ENCODE measurements at places on chromosomes 3 and 15.

GRCh38 chr3:37308247-37308646 is 133.9 kb upstream of the LRRFIP2 start:
- DNase-seq, result no peak

- no peak for DNase-seq
These were observed 8.3 kb upstream of the LMOD3 start for GRCh38 chr3:69130689-69131088.

- no peak for DNase-seq
These were observed 1.1 kb upstream of the PLCH1 start for GRCh38 chr3:155745795-155746550.

DNA sequence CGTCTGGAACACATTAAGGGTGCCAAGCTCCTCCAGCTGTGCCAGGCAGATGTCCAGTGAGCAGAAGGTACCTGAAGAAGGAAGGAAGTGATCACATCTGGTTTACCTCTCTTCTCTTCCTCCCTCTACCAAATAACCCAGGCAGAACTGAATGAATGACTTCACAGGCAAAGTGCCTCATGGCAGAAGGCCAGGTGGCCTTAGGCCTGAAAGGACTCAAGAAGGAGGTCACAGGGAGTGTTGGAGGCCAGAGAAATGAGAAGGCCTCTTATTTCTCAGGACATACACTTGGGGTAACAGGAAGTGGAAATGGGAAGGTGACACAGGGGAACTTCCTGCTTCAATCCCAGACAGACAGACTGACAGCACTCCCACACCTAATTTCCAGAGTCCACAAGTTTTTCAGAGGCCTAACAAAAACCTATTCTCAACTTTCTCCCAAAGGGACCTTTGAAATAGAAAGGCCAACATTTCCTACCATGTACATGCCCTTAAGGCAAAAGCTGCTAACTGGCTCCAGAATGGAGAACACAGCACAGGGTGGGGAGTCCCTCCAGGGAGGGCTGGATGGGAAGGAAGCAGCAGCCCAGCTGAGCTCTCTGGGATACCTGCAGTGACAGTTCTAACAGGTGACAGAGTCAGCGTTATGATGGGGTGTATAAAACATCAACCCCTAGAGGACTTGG is 17.6 kb upstream of the SIN3A start:
- no peak for DNase-seq

- DNase-seq, result no peak
These were observed 40.2 kb downstream of the ATP2B2 start for GRCh38 chr3:10465161-10465560.

DNA sequence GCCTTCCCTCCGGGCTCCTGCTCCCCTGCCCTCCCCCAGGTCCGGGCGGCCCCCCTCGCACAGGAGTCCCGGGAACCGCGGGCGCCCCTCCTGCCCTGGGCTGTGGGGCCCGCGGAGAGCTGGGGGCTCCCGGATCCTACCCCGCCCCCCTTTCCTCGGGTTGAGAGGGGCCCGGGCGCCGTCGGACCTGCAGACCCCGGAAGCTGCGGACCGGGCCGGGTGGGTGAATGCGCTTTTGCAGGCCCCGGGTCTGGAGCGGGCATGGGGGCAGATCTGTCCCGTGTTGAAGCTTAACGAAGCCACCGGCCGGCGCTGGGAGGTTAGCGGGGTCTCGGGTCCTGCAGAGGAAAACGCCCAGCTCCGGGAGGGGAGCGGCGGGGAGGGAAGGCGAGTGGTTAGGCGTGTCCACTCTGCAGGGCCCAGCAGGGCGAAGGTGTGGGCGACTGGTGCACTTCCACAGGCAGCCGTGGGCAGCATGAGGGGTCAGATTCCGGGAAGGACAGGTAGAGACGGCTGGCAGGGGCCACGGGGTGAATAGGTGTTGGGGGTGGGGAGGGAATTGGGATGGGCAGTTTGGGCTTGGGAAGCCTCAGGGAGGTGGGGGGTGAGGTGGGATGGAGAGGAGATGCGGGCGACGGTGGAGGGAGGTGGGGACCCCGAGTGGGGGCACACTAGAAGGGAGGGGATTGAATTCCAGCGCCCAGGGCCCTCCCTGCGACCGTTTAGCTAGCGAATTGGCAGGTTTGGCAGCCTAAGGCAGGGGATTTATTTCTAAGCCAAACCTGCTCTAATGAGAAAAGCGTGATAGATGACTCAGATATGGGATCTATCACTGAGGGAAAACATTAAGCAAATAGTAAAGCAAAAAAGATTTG is 635 bp downstream of the CD276 start:
- DNase-seq, result no peak

DNA sequence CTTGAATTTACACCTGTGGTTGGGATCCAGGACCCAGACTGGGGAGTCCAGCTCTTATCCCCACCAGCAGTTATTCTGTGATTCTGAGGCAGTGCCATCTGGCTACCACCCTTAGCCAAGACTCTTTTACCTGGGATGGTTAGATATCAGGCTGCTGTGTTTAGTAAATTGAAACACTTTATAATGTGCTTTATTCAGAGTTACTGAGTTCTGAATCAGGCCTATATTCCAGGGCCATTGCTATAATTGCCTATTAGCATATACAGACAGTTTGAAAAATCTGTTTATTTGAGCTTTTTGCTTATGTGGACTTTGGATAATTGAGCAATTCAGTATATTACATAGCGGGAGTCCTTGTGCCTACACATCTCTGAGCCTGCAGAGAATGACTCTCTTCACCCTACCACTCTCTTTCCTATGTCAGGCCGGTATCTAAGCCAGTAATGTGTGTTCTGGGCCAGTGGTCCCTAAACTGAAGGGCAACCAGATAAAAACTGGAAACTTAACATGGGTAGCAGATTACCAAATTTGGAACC is 45.4 kb upstream of the TRAK1 start:
- no peak for DNase-seq

- no peak for DNase-seq
These were observed 31.7 kb upstream of the UTS2B start for GRCh38 chr3:191362037-191362436.

- DNase-seq, result no peak
These were observed 13.7 kb upstream of the ANP32A start for GRCh38 chr15:68834346-68834745.

DNA sequence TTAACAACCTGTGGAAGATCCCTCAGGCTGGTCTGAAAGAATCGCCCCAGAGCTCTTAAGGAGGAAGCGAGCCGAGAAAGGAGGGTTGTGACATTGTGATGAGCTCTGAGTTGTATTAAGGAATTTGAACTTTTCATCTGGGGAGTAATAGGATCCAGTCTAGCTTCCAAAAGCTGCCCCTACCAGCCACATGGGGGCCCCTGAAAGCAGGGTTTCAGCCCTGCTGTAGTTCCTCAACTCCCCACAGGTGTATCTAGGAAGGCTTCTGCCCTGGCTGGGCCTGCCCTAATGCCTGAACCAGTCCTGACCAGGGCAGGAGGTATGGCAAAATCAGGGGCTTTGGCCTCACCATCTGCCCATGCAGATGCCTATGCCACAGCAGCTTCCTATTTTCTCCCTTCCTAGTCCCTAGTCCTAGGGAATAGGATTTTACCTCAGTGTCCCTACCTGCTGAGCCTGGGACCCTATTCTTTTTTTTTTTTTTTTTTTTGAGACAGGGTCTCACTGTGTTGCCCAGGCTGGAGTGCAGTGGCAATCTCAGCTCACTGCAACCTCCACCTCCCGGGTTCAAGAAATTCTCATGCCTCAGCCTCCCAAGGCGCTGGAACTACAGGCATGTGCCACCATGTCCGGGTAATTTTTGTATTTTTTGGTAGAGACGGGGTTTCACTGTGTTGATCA is 5.0 kb upstream of the AP3S2 start:
- no peak for DNase-seq

GRCh38 chr3:141986548-141987107 is 110.2 kb downstream of the ATP1B3 start:
- DNase-seq, result no peak

DNA sequence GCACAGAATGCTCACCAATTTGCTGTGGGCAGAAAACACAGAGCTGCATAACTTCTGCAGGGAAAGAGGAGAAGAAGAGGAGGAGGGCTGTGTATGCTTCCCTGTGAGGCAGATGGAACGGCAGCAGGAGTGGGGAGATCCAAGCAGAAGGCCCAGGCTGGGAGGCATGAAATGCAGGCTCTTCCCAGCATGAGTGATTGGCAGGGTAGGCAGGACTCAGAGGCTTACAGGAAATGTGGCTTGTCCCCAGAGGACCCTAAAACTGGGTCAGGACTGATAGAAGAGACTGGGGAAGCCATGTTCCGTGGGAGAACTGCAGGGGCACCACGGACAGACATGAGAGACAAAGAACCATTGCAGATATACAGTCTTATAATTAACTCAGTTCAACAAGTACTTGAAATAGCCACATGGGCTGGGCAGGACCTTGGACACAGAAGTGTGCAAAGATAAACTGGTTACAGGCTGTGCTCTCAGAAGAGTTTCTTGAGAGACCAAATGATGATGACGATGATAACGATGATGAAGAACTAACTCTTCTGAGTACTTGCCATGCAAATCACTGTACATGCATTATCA is 286.9 kb downstream of the EPHB1 start:
- DNase-seq, result no peak

DNA sequence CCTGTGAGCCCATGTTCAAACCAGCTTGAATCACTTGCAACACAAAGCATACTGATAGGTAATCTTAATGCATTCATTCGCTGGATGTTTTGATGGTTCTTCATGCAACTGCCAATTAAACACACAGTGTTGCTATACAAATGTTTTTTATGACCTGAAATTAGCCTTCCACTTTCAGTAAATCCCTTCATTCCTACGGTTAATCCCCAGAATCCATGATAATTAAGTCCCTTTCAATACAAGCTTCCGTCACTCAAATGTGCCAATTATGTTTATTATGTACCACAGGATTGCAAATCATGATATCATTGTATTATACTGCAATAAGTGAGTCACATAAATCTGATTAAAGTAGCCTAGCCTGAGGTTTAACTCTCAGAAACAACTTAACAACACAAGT is 14.5 kb upstream of the LYZL4 start:
- DNase-seq, result no peak

GRCh38 chr3:48402907-48403306 is 27.0 kb downstream of the PLXNB1 start:
- DNase-seq, result no peak

GRCh38 chr3:148315756-148316155 is 381.9 kb upstream of the AGTR1 start:
- no peak for DNase-seq

DNA sequence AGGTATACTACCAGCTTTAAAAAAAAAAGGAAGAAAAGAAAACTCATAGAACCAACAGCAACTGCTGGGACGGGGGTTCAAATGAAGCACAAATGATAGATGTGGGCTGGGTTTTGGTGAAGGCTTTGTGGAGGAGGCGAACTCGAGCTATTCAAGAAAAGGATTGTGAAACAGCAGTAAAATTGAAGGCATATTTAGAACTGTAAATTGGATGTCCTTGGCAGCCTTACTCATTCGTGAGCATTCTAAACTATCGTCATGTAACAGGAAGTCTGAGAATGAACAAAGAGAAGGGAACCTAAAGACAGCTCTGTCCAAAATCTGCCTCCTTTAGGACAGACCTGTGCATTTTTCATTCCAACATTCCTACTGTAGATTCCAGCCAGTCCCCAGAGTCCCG is 97.8 kb downstream of the LARS2 start:
- no peak for DNase-seq

DNA sequence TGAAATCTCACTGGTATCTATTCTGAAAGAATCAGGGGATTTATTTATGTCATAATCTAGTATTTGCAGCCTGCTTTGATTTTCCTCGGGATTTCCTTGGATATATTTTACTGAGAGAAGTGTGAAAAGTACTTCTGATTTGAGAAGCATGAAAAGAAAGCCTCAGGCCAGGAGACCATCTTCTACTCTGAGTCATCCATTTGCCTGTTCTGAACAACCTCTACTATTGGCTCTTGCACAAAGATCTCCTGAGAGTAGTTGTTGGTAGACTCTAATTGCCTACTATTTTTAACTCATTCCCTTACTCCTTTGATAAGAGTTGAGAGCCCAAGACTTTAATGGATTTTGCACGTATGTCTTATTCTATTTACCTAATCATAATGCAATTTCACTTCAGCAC is 318.9 kb downstream of the BCHE start:
- DNase-seq, result no peak

GRCh38 chr3:113070681-113071113 is 79.9 kb downstream of the GTPBP8 start:
- no peak for DNase-seq

GRCh38 chr3:37906734-37907282 is 45.1 kb downstream of the CTDSPL start:
- DNase-seq, result no peak

GRCh38 chr3:44942202-44942921 is 33.6 kb downstream of the ZDHHC3 start:
- no peak for DNase-seq

- no peak for DNase-seq
These were observed 10.1 kb downstream of the UBP1 start for GRCh38 chr3:33430061-33430460.

- no peak for DNase-seq
These were observed 180.7 kb upstream of the TTC14 start for GRCh38 chr3:180421221-180421620.

DNA sequence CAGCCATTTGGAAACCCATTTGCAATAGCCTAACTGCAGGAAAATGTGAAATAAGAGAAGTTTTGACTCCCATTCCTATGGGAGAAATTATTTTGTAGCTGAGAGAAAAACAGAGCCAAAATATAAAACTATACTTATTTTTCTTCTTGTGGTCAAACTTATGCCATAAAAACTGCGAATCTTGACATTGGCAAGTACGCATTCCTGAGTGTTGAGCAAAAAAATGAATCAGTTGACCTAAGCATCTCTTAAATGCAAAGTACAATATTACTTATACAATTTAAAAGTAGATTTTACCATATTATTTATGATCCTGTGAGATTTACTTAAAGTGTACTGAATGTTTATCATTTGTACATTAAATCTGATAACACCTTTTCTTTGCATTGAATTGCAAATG is 50.1 kb upstream of the CMC1 start:
- no peak for DNase-seq

GRCh38 chr3:133804896-133805295 is 719 bp upstream of the SRPRB start:
- DNase-seq, result no peak

GRCh38 chr15:41480396-41481140 is 13.1 kb upstream of the ITPKA start:
- DNase-seq, result no peak

DNA sequence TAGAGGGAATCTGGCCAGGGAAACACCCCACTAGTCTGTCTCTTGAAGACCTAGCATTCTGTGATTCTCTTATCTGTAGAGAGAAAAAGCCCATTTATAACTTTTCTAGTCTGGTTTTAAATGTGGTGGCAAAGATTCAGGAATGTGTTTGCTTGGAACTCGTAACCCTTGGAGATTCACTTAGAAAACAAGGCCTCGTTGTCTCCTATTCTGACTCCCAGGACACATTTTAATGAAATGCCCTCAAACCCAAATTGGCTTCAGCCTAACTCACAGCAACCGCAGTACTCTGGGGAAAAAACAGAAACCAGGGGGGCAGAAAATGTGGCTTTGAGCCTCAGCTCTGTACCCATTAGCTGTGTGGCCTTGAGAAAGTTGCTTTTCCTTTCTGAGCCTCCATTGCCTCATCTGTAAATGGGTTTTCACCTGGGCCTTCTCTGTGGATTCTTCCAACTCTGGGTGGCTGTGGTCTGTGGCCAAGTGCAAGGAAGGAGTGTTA is 36.5 kb downstream of the RPLP1 start:
- DNase-seq, result no peak
